Skeletal muscle cell (primary cell): ENCODE measurements at places on chromosomes 16 and 17.

DNA sequence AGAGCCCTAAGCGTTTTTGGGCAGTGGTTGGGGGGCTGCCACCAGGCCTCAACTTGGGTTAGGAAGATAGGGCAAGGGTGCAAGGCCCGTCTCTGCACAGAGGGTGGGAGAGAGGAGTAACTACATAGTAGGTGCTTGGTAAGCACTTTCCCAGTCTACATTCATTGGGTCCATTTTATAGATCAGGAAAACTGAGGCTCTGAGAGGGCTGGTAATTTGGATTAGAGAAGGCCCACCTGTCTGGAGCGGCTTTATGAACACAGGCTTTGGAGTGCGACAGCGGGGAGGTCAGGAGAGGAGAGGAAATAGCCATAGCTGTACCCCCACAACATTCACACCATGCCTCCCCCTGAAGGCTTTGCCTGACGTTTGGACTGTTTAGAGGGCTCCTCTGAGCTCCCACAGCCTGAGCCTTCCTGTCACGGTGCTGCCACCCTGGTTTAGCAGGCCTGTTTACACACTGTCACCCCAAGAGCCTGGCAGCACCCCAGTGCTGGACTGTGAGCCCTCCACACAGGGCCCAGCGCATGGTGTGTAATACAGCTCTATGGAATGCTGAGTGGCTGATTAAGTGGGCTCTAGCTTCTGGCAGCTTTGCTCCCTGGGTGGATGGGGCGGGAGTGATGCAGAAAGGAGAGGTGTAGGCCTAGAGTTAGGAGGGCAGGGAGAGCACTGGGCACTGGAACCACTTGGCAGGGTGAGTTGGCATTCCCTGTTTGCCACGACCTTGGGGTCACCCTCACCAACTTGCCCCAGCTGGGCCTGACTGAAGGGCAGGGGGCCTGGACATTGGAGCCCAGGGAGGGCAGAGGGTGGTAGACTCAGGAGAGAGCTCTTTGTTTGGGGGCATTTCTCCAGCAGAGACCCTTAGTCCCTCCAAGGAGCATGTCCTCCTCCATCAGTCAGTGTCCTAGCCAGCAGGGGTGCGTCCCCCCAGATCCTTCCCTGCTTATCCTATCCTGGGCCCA is 73.7 kb downstream of the RAI1 start:
- DNase-seq, result no peak

- no peak for DNase-seq
Measured at GRCh38 chr16:68299571-68300453, 10.9 kb downstream of the SLC7A6OS start.

DNA sequence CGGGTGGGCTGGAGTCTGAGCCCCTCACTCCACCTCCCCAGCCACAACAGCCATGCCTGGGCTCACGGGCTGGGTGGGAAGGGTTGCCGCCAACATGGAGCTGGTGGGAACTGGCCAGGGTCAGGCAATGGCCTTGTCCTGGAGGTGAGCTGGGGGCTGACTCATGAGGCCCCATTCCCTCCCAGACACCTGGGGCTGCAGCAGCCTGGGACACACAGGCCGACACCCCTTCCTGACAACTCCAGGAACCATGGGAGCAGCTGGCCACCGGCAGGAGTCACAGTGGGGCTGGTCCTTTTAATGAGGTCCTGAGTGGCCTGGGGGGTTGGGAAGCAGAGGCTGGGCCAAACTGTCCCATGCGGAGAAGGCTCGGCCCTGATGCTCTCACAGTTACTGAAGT is 12.2 kb downstream of the DBNDD1 start:
- DNase-seq, result no peak

DNA sequence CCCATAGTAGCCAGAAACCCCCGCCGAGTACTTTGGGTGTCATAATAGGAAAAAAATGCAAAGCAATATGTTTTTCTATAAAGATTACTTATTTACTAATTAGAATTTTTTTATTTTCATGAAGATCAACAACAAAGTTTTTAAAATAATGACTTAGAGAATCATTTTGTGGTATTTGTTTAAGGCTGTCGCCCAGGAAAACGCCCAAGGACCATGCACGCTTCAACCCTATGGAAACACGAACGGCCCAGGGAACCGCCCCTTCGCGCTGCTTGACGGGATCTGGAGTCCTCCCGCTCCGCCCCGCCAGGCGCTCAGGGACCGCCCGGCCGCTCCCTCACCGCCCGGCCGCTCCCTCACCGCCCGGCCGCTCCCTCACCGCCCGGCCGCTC is 408 bp upstream of the KPNA2 start:
- no peak for DNase-seq

DNA sequence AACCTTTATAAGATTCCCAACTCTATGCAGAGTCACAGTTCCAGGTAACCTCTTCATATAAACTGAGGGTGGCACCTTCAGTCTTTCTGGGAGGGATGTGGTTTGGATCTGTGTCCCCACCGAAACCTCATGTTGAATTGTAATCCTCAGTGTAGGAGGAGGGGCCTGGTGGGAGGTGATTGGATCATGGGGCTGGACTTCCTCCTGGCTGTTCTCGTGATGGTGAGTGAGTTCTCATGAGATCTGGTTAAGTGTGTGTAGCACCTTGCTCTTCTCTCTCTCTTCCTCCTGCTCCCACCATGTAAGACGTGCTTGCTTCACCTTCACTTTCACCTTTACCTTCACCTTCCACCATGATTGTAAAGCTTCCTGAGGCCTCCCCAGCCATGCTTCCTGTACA is 30.5 kb downstream of the HS3ST2 start:
- DNase-seq, result no peak

GRCh38 chr16:73505577-73505976 is 457.6 kb upstream of the ZFHX3 start:
- DNase-seq, result no peak

DNA sequence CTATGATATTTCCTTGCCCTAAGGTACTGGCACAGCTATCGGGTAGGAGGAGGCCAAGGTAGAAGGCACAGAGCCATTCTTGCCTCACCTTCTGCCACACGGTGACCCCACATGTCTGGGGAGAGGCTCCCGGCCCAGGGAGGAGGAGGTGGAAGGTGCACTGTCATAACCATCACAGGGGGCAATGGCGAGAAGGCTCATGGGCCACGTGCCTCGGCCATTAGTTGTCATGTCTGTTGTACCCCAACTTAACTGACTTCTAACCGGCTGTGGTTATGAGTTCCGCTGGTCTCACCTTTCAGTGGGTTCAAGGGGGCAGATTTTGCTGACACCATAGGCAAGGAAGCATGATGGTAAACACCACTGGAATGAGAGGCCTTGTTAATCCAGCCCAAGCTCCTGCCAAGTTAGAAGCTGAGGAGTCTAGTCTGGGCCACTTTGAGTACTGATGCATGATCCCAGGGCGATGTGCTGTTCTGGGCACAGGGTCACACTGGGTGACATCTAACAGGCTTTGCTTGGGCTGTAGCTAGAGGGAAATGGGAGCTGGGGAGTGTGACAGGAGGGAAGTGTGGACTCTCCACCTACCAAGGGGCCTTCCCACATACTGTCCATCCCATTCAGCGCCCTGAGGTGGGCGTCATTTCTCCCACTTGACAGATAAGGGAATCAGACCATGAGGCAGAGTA is 39.6 kb downstream of the HLF start:
- no peak for DNase-seq

GRCh38 chr17:65166787-65167186 is 29.6 kb downstream of the RGS9 start:
- no peak for DNase-seq

DNA sequence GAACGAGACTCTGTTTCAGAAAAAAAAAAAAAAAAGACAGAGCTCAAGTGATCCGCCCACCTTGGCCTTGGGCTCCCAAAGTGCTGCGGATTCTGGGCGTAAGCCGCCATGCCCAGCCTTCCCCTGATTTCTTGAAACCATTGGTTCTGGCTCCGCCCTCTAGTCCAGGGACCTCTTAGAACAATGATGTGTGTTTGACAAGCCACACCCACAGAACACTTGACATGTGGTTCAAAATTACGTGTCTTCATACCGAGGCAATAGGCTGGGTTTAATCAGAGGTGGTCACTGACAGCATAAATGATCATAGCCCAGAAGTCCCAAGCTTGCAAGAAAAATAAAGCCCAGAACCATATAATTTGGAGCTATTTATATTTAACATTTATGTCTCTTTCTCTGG is 23.0 kb downstream of the KNOP1 start:
- no peak for DNase-seq

GRCh38 chr16:35147556-35148504 is 1688.4 kb downstream of the TP53TG3F start:
- no peak for DNase-seq

- DNase-seq, result no peak
Measured at GRCh38 chr17:1078831-1079561, 82.1 kb downstream of the TIMM22 start.

- DNase-seq, result no peak
Measured at GRCh38 chr17:32152130-32152529, 9.8 kb downstream of the RHOT1 start.

- DNase-seq, result peak; percentile 44
Measured at GRCh38 chr17:47879028-47879585, 16.9 kb upstream of the SP2 start.

DNA sequence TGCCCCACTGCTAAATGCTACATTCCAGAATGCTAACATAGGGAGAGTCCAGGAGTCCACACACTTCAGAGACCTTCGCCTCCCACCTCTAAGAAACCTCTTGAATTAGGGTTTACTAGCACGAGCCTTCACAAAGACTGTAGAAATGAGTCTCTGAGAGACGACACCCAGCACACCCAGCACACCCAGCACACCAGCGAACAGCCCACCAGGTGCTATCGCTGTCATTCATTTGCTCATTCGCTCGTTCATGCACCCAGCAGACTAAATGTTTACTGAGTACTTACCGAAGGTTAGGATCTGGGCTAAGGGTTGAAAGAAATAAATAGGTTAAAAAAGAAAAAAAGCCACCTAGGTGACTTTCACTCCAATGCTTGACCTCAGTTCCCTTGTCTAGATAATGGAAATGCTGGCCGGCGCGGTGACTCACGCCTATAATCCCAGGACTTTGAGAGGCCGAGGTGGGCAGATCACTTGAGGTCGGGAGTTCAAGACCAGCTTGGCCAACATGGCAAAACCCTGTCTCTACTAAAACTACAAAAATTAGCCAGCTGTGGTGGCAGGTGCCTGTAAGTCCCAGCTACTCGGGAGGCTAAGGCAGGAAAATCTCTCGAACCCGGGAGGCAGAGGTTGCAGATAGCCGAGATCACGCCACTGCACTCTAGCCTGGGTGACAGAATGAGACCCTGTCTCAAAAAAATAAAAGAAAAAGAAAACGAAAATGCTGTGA is 100.8 kb downstream of the ADCY9 start:
- no peak for DNase-seq

DNA sequence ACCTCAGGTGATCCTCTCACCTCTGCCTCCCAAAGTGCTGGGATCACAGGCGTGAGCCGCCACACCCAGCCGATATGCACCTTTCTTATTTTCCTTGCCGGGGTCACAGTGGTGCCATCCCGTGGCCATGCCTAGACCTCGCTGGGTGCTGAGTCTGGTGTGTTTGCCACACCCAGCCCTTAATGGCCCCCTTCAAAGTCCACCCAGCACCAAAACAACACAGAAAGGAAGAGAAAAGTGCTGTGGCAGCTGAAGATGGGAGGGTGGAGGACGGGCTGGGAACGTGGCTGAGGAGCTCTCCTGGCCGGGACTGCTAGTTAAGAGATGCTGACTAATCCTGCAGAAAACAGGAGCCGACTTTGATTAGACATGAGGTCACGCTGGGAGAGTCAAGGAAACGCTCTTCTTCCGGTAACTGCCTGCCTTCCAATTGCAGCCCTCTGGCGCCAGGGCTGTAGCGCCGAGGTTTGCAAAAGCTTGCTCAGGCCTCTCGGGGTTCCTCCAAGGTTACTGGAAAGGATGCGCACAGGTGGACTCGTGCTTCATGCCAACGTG is 10.9 kb downstream of the SLC43A2 start:
- peak; percentile 24 for DNase-seq

DNA sequence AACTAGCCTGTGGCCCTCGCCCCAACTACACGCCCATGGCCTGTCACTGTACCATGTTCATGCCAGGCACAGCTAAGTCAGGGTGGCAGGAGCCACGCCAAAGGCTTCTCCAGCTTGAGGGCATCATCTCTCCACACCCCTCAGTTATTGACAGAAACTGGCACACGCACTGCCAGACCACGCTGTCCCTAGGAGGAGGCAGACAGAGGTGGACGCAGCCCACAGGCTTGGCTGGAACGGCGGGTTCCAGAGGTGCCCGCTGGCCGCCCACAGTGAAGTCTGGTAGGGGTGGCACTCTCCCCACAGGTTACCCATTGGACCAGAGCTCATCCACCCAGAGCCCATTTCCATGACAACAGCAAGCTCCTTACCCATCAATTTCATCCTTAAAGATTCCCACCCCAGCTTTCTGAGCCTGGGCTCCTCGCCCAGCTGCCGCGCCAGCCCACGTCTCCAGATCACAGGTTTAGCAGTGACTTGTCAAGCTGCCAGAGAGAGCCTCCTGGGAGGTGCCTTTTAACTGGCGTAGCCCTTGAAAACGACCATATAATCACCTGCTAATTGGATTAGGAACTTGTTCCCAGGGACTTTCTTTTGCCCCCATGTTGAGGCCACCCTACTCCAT is 27.9 kb downstream of the RPRML start:
- no peak for DNase-seq
